Natural killer cell (primary cell): ENCODE measurements at places on chromosomes 5 and 9. TPM values are rescaled to one million over a fixed set of nuclear protein-coding genes. Genes with fewer than 3 reads are reported as not detected.

GRCh38 chr9:95088421-95089161 lies 228.9 kb downstream of the FANCC start:
- no peaks in the 10 kb centered on the region for H3K27me3 ChIP-seq
- DNase-seq = no peak
- H3K4me3 ChIP-seq = no peak overlapping the region
- H3K36me3 ChIP-seq = no peaks in the 10 kb centered on the region

DNA sequence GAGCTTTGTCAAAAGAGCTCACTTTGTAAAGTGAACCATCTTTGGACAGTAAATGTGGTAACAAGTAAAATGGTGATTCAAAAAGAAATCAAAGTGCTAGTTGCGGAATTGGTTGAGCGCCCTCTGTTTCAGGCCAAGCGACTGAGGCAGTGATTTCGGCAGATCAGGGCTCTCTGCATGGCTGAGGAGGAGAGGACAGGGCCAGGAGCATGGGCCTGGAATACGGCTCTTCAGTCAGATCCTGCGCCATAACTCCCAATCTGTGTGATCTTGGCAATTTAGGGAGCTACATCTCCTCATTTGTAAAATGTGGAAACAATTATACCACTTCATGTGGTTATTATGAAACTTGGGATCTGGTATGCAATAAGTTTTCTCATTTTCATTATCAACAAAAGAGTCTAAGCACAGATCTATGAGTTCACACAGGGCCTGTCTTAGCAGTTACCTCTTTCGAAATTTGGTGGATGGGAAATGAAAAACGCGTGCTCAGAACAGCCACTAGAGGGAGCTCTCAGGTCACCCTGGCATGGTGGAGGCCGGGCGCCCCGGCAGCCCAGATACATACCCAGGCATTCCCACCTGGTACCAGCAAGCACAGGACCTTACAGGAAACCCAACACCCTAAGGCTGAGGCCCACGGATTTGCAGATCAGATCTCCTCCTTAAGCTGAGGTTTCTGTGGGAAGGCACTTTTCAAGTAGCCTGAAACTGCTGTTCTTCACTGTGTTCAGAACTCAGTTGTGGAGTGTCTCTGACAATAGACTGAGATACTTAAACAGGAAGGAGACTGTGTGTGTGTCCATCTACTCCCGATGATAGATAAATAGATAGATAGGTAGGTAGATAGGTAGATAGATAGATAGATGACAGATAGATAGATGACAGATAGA lies 303.7 kb downstream of the RAB3C start:
- H3K4me1 ChIP-seq = peaks cover 4% of the 10 kb centered on the region
- H3K27ac ChIP-seq = no peak overlapping the region
- DNase-seq = peak; percentile 45
- no peaks in the 10 kb centered on the region for H3K36me3 ChIP-seq
- H3K27me3 ChIP-seq = no peaks in the 10 kb centered on the region
- no peak overlapping the region for H3K4me3 ChIP-seq

- DNase-seq = no peak
- H3K4me3 ChIP-seq = no peak overlapping the region
- H3K27ac ChIP-seq = no peak overlapping the region
- no peaks in the 10 kb centered on the region for H3K27me3 ChIP-seq
- no peaks in the 10 kb centered on the region for H3K36me3 ChIP-seq
These were observed 126.0 kb downstream of the MLLT3 start for GRCh38 chr9:20496328-20496727.

GRCh38 chr5:1125030-1125357 lies 13.1 kb upstream of the SLC12A7 start:
- no peaks in the 10 kb centered on the region for H3K4me1 ChIP-seq
- no peaks in the 10 kb centered on the region for H3K27me3 ChIP-seq
- no peak overlapping the region for H3K4me3 ChIP-seq
- H3K27ac ChIP-seq = no peak overlapping the region
- no peaks in the 10 kb centered on the region for H3K36me3 ChIP-seq

DNA sequence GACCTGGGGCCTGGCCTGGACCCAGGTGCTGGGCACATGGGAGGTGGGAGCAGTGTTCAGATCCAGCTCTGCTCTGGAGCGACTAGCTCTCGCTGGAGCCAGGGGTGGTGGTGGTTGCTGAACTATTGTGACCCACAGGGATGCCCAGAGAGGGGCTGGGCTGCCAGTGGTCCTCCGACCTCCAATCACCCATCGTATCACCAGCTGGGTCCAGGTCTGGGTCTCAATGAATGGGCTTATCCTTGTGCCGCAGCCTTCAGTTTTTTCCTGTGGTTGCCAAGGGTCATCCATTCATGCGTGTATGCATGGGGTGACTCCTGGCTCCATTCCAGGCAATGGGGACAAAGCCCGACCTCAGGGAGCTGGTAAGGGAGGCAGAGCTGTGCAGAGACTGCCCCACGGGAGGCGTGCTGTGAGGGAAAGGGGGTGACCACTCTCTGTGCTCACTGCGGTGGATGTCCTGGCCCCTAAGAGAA lies 68.6 kb upstream of the RNF130 start:
- H3K27ac ChIP-seq = no peak overlapping the region
- no peaks in the 10 kb centered on the region for H3K27me3 ChIP-seq
- H3K4me3 ChIP-seq = no peak overlapping the region
- H3K36me3 ChIP-seq = no peaks in the 10 kb centered on the region
- no peak for DNase-seq

GRCh38 chr5:67164856-67165525 lies 31.6 kb downstream of the CD180 start:
- no peaks in the 10 kb centered on the region for H3K27me3 ChIP-seq
- peak overlapping the region; percentile 58 for H3K4me3 ChIP-seq
- peak overlapping the region; percentile 97 for H3K27ac ChIP-seq
- peaks cover 36% of the 10 kb centered on the region for H3K4me1 ChIP-seq

DNA sequence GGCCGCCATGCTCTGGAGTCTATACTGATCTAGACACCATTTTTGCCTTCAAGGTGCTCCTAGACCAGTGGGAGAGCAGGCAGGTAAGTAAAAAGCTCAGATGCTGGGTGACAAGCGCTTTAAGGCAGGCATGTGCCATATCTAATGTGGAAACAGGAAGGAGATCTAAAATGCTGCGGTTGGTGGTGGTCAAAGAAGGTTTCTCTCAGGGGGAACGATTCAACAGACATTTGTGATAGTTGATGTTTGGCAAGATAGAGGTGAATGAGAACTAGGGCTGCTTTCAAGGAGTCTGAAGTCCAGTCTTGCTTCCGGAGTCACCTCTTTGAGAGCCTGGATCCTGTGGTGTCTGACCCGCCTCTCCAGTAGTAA lies 146.2 kb upstream of the KLF4 start:
- H3K4me1 ChIP-seq = peaks cover 5% of the 10 kb centered on the region
- H3K36me3 ChIP-seq = no peaks in the 10 kb centered on the region
- DNase-seq = no peak
- no peaks in the 10 kb centered on the region for H3K27me3 ChIP-seq

DNA sequence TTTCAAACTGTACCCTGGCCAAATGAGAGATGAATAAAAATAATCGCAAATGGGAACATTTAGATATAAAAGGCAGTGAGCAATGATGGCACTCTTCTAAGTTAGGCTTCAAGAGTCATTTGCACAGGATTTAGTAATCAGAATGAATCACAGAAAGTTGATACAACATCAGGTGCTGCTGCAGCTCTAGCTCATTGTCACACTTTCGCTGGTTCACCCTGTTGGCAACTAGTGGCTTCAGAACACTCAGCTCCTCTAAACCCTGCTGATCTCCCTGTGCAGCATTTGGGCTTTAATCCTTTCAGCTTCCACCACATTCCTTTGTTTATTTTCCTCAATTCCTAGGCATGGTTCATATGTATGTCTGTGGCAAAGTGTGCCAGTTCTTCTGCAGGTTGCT lies 2071.2 kb upstream of the CDH6 start:
- no peak for DNase-seq
- H3K27me3 ChIP-seq = no peaks in the 10 kb centered on the region
- H3K36me3 ChIP-seq = no peaks in the 10 kb centered on the region
- H3K4me1 ChIP-seq = no peaks in the 10 kb centered on the region
- no peak overlapping the region for H3K4me3 ChIP-seq

DNA sequence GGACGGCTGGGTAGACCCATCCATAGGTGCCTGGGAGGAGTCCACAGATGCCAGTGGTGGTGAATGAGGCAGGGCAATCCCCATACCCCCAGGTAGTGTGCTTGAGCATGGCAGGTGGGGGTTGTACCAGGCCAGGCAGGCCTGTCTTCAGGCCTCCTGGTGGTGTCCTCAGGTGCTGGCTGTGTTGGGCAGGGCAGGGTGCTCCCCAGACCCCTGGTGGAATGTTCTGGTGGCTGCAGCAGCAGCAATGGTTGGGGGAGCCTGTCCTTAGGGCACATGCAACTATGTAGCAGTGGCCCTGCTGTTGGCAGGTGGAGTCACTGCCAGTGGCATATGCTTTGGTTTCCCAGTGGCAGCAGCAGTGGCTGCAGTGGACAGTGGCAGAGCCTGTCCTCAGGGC lies 10.0 kb downstream of the ALG2 start:
- H3K4me1 ChIP-seq = no peaks in the 10 kb centered on the region
- H3K27ac ChIP-seq = no peak overlapping the region
- no peaks in the 10 kb centered on the region for H3K36me3 ChIP-seq
- H3K4me3 ChIP-seq = no peak overlapping the region
- H3K27me3 ChIP-seq = no peaks in the 10 kb centered on the region

- H3K4me3 ChIP-seq = no peak overlapping the region
- H3K27ac ChIP-seq = no peak overlapping the region
- no peaks in the 10 kb centered on the region for H3K27me3 ChIP-seq
These were observed 278.3 kb upstream of the DMRT1 start for GRCh38 chr9:563200-563599.

DNA sequence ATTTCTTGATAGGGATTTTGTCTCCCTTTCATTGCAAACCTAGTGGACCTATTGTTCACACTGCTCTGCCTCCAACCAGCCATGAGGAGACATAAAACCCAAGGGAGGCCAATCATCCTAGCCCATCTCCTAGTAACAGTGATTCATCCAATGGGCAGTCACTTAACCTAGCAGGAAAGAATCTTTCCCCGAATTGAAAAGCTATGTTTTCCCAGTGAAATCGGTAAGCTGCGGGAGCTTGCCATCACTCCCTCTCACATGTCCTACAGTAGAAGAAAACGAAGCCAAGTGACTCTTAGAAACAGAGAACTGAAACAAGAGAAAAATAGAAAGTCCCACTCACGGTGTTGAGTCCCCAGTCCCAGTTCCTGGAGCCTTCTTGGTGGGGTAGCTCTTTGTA lies 123.3 kb downstream of the SUSD1 start:
- DNase-seq = no peak
- peaks cover 10% of the 10 kb centered on the region for H3K36me3 ChIP-seq
- no peak overlapping the region for H3K27ac ChIP-seq
- peaks cover 5% of the 10 kb centered on the region for H3K4me1 ChIP-seq
- no peak overlapping the region for H3K4me3 ChIP-seq
- H3K27me3 ChIP-seq = no peaks in the 10 kb centered on the region

- H3K36me3 ChIP-seq = no peaks in the 10 kb centered on the region
- peaks cover 5% of the 10 kb centered on the region for H3K4me1 ChIP-seq
- no peak overlapping the region for H3K4me3 ChIP-seq
These were observed 41.5 kb downstream of the BOD1 start for GRCh38 chr5:173574983-173575382.

- DNase-seq = no peak
These were observed 29.1 kb downstream of the ANKDD1B start for GRCh38 chr5:75640395-75640794.

- no peaks in the 10 kb centered on the region for H3K27me3 ChIP-seq
- H3K27ac ChIP-seq = no peak overlapping the region
- H3K4me3 ChIP-seq = no peak overlapping the region
- peaks cover 62% of the 10 kb centered on the region for H3K4me1 ChIP-seq
- no peak for DNase-seq
These were observed 22.1 kb downstream of the JADE2 start for GRCh38 chr5:134547579-134547978.

DNA sequence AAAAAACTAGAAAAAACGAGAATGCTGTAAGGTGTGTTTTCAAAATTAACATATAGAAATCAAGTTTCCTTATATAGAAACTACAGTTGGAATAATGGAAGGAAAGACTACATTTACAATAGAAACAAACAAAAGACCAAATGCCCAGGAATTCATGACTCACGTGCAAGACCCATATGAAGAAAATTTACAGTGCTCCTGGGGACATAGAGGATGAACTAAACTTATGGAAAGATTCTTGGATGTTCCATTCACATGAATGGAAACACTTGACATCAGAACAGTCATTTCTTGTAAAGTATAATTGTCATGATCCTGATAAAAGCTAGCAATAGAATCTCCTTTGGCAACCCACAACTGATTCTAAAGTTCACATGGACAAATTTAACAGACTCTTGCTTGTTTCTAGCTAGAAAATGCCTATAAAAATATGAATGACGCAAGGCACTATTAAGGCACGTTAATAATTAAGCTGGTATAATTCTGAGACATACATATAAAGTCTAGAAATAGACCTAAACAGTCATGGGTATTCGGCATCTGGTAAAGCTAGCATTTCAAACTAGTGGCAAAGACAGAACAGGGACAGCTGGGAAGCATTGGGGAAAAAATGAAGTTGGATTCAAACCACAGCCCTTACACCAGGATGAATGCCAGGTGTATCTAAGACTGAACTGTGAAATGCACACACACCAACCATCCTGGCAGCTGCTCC lies 5.1 kb upstream of the ZFP62 start:
- H3K36me3 ChIP-seq = no peaks in the 10 kb centered on the region
- no peak for DNase-seq
- H3K27ac ChIP-seq = no peak overlapping the region
- H3K4me1 ChIP-seq = peaks cover 5% of the 10 kb centered on the region
- no peak overlapping the region for H3K4me3 ChIP-seq
- H3K27me3 ChIP-seq = no peaks in the 10 kb centered on the region

DNA sequence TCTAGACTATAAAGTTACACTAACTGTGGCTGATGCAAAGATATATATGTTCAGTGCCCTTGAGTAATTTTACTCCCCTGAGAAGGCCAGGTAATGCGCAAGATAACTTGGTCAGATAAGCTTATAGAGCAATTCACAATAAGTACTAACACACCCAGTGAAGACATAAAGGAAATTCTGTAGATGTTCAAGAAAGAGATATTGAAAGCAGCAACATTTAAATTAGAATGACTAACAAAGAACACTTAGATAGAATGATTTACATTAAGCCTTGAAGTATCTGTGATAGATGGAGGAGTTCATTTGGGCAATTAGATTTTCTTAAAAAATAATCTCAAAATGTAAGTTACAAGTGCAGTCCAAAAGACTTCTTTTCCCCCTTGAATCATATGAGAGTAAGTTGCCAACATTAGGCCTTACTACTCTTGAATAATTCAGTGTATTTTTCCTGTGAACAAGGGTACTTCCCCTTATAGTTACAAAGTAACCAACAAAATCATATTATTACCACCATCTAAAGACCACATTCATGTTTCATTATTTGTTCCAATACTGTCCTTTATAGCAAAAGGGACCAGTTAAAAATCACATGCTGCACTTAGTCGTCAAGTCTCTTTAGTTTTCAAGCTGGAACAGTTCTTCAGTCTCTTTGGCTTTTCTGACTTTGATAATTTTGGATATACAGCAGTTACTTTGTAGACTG lies 44.4 kb upstream of the ELOVL7 start:
- no peak overlapping the region for H3K4me3 ChIP-seq
- H3K4me1 ChIP-seq = no peaks in the 10 kb centered on the region
- no peak overlapping the region for H3K27ac ChIP-seq
- H3K27me3 ChIP-seq = no peaks in the 10 kb centered on the region
- H3K36me3 ChIP-seq = no peaks in the 10 kb centered on the region

SPATA31A6 gene
- total RNA-seq = not detected

NIM1K gene
- 0.28 TPM for total RNA-seq

CCDC180 gene
- total RNA-seq = 11.9 TPM

PCDHA12 gene
- total RNA-seq = not detected

RMRP gene
- total RNA-seq = 5,874 TPM

RNF38 gene
- total RNA-seq = 70.9 TPM

FNBP1 gene
- total RNA-seq = 203 TPM

AMACR gene
- total RNA-seq = 3.8 TPM
